ENCODE measurements at places on chromosomes 13 and 19. TPM values are rescaled to one million over a fixed set of nuclear protein-coding genes. Genes with fewer than 3 reads are reported as not detected.

The SOX1 gene
- total RNA-seq, result not detected

The METTL21C gene
- not detected for total RNA-seq

The PSG3 gene
- not detected for total RNA-seq

The ZNF284 gene
- total RNA-seq, result 2.0 TPM

GRCh38 chr13:90070362-90070761, 1277.1 kb upstream of the MIR17HG start:
- DNase-seq, result no peak

GRCh38 chr13:102901615-102902305, 55.9 kb downstream of the ERCC5 start:
- no peak for DNase-seq

DNA sequence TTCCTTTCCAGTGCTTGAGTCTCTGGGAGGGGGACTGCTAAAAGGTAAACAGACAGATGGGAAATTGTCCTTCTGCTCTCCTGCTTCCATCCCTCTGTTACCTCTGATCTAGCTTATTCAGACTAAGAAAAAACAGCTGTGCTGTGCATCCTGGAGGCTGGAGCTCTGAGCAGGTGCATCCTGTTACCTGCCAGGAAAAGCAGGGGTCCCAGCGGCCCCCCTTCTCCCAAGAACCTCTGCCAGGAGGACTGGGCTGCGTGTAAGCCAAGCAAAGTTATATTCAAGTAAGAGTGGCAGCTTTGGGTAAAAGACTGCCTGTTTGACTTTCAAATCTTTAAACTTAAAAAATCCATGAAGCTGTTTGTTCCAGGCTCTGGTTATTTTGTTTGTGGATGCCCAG, 75.1 kb downstream of the C13orf42 start:
- DNase-seq, result no peak

GRCh38 chr13:68927387-68928026, 1180.1 kb upstream of the ATXN8OS start:
- no peak for DNase-seq

- no peak for DNase-seq
These were observed 4.7 kb downstream of the SLC1A5 start for GRCh38 chr19:46783670-46784069.

DNA sequence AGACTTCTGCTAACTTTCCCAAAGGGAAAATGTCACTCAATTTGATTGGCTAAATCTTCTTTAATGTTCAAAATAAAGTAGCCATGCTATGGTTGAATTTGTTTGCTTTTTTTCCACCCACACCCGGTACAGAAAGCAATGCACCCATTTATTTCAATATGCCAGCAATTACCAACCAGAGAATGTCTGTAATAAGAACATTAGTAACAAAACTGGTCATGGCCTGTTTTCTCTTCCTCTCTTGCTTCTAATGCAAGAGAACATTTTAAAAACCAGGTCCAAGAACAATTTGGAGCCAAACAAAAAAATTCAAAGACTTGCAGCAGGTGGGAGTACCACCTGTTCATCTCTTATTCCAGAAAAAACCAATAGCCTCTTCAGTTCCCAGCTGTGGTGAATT, 1108.8 kb upstream of the PCDH20 start:
- no peak for DNase-seq

- no peak for DNase-seq
These were observed 9.0 kb upstream of the HSH2D start for GRCh38 chr19:16134510-16134909.

DNA sequence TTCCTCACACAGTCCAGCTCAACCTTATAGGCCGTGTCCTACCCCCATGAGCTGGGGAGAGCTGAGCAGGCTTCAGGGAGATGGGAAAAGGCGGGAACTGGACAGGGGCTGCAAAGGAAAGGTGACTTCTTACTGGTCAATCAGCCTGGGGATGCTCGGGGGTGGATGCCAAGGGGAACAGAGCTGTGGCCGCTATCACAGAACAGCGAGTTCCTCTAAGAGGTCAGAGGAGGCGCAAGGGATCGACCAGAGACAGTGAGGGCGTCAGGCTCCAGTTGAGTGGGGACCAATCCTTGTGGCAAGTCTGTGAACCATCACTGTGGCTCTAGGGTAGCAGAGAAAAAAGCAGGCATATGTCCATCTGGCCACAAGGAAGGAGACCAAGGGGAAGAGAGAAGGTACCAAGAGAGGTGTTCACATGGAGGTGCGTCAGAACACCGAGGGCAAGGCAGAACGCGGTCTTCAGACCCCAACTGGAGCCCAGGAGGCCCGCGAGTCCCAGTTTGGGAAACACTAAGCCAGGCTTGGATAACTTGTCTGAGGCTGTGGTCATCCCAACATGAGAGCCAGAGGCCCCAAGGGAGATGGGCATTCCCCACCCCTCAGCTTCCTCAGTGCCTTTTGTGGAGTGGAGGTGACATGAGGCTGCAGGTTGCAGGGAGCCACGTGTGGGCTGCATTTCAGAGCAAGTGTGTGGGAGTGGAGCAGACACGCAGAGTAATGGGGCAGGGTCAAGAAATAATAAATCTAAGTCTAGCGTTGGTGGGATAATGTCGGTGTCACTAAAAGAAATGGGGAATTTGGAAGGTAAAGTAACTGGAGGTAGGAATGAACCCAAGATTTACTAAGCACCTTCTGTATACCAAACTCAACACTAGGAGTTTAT, 3.9 kb downstream of the F10 start:
- no peak for DNase-seq

GRCh38 chr19:30711296-30711695, 339.1 kb downstream of the ZNF536 start:
- DNase-seq, result no peak

DNA sequence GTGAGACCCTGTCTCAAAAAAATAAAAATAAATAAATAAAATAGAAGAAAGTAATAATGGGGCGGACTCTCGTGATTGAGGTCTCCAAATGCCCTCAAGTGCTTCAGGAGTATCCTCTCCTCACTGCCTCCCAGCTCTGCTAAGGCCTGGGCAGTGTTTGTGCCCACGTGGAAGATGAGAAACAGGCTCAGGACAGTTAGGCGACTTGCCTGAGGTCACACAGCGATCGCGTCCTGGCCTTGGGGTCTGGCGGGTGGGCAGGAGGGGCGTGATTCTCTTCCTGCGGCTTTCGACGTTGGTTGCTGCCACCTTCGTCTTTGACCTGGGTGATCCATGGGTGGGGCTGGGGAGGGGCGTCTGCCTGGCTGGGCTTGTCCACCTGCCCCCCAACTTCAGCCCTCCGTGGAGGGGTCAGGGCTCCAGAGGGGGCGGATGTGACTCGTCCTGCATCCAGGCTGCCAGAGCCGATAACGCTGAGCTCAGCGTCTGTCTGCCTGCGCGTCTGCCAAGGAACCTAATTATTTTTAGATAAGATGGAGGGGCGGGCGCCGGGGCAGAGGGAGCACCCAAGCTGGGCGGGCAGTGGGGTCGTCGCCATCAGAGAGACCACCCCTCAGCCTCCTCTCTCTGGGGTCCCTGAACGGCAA, 56.9 kb downstream of the NFIC start:
- no peak for DNase-seq

Measured in ureter (tissue), 1 donor.